K562 (cell line): ENCODE measurements at places on chromosomes 3 and 15.
A peak's percentile ranks its signal among the peaks of the same experiment; 100 is the strongest.

DNA sequence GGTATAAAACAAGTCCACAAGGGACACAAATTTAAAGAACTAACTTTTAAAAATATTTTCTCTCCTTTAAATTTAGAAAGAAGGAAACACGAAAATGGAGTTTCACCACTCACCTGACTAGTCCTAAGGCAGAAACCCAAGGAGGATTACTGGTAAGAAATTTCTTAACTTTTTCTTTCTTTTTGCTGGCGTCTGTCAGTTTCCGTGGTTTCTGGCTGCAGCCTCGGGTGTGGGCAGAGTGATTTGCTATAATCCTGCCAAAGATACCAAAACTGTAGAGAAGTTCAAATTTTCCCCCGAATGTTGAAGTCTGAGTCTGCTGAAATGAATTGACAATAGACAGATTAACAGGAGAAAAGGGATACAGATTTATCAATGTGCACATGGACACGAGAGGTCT is 843.6 kb upstream of the ALCAM start:
- DNase-seq, result no peak

GRCh38 chr3:177448987-177449359 is 251.7 kb upstream of the TBL1XR1 start:
- no peak for DNase-seq

DNA sequence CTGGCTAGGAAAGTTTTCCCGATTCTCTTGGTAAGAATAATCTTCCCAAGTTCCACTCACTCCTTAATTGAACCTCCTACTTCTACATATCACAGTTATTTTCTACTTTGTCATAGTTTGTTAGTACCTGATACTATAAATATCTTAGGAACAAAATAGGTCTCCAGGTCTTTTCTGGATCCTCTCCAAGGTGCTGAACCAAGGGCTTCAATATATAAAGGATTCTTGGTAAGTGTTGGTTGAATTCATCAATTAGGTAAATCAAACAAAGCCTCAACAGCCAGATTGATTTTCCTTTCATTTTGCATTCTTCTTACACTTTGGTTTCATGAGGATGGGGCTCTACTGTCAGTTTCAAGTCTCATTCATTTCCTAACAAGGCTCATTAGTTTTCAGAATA is 27.6 kb upstream of the RTP4 start:
- DNase-seq, result no peak

- no peak for DNase-seq
Measured at GRCh38 chr3:142035308-142035922, 113.9 kb downstream of the TFDP2 start.

GRCh38 chr15:68259883-68260282 is 17.7 kb upstream of the FEM1B start:
- no peak for DNase-seq

DNA sequence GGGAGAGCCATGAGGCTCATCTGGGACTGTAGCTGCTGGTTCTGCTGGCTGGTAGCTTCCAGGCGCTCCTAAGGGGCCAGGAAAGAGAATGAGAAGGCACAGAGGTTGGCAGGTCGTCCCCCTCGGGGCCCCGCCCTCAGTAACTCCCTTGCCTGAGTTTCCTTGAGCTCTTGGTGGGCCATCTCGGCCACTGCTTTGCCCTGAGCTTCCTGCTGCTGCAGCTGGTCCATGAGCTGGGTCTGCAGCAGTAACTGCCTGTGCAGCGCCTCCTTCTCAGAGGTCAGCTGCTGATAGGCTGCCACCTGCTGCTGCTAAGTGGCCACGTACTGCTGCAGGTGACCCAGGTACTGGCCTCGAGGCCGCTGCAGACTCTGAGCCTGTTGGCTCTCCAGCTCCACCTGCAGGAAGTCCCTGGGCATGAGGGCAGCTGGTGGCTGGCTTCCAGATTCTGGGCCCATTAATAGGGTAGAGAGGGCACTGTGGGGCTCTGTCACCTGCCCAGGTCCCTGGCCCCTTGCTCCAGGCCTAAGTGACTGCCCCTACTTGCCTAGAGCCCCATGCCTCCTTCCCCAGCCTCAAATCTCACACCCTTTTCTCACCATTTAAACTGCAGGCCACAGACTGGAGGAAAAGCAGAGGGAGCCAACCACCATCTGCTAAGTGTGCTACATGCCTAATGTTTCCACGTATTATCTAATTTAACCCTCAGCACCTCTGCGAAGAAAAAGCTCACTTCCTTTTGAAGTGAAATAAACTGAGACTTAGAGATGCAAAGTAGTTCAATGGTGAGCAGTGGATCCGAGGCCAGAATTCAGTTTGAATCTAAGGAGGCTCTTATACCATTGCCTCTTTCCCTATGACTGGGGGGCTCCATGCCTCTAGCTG is 10.8 kb upstream of the VPS33B start:
- DNase-seq, result peak; percentile 72

DNA sequence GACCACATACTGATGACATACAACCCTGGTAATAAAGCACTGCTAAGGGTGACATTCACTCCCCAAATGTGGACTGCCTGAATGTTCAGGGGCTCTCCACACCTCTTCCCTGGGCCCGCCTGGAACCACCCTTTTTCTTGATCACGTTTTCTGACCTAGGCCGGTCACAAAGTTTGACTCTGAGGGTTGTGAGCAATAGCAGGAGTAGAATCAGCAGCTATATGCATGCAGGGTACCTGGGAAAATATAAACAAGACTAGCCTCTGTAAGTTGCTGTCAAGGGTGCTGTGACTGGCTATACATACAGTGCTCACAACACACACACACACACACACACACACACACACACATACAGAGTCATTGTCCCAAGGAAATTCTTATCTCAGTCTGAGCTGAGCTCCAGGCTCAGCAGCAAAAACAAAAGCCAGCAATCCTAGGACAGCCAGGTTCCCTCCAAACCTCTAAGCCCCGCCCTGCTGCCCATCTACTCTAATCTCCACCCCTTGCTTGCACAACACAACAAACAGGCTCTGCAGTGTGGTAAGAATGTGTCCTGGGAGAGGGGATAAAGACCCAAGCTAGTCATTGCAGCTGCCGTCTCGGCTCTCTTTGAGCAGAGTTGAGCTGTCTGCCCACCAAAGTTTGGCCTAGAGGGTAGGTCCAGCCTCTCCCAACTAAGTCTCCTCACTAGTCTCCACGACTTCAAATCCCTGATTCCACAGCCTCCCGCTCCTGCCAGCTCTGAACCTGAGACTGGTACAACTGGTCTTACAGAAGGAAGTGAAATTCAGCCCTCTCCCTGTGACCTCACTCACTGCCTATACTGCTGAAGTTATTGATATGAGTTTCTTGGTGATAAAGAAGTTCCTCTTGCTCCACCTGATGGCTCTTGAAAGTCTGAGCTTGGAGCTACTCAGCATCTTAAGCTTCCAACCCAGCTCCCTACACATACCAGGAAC is 2.2 kb downstream of the BMF start:
- DNase-seq, result peak; percentile 87

GRCh38 chr15:73569361-73569760 is 63.8 kb downstream of the NPTN start:
- DNase-seq, result no peak

- no peak for DNase-seq
Measured at GRCh38 chr15:30885814-30886213, 17.9 kb upstream of the FAN1 start.

- no peak for DNase-seq
Measured at GRCh38 chr3:176794406-176794805, 402.9 kb downstream of the TBL1XR1 start.

DNA sequence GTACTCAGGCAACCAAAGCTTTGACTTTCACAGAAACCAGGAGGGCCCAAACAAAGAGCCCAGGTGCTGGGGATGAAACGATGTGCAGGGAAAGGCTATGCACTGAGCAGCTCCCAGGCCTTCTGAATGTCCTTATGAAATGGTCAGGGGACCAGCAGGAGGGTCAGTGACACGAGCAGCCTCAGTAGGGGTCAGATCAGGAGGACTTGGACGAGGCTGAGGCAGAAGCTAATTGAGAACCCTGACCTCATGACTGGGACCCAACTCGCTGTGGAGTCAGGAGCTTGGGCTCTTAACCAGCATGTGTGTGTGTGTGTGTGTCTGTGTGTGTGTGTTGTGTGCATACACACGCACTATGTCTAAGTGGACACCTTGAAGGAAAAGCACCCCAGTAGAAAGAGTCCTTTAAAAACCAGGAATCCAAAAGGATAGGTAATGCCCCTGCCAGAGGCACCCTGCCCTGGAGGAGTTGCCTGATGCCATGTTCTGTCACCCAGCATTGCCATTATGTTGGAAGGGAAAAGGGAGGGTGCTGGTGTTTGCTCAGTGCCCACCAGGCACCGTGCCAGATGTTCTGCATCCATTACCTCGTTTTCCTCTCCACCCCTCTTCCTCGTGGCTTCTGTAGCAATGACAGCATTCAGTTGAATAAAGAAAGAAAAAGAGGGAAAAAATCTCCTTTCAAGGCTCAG is 50.9 kb downstream of the CORO2B start:
- no peak for DNase-seq

- DNase-seq, result peak; percentile 29
Measured at GRCh38 chr3:171049861-171050444, 23.4 kb upstream of the SLC2A2 start.

DNA sequence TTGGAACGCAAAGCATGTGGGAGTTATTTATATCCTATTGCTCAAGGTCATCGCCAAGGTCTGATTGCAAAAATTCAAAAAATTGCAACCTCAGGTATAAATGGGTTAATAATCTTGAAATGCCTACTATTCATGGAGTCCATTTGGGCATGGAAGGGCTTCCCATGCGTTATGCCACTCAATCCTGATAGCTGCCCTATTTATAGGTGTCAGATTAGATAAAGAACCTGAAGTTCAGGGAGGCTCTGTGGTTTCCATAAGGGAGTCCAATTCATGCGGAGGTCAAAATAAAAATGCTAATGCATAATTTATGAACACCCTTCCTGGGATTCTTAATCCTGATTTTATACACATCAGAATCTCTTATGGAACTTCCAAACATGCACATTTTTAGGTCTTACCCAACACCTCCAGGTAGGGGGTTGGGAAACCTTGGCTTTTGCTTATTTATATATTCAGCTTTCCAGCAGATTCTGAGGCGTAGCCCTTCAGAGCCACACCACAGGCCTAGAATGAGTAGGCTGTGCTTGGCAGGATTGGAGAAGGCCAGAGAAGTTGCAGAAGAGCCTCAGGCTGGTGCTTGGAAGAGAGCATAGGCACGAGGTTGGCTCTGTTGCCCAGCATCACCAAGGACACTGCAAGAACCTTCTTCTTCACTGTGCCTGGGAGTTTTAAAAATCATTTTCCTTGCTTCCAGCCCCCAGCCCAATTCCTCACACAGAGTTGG is 324.4 kb upstream of the CFAP20DC start:
- no peak for DNase-seq

DNA sequence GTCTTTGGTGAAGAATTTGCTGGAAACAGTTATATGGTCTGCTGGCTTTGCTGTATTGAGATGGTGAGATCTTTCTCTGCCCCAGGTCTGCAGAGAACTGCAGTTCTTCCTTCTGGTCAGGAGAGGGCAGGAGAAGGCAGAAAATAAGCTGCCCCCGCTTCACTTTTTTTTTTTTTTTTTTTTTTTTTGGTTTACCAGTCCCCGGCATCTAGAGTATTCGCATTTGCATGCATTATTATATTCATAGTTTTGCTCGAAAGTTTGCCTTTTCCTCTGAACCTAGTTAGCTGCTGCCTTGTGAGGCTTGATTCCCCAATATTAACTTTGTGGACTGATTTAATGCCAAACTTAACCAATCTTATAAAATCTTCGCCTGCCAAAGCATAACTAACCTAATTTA is 10.6 kb upstream of the PARL start:
- peak; percentile 79 for DNase-seq

- no peak for DNase-seq
Measured at GRCh38 chr3:181487236-181487978, 224.3 kb upstream of the SOX2 start.

- no peak for DNase-seq
Measured at GRCh38 chr3:33145901-33146580, 32.2 kb downstream of the CRTAP start.

DNA sequence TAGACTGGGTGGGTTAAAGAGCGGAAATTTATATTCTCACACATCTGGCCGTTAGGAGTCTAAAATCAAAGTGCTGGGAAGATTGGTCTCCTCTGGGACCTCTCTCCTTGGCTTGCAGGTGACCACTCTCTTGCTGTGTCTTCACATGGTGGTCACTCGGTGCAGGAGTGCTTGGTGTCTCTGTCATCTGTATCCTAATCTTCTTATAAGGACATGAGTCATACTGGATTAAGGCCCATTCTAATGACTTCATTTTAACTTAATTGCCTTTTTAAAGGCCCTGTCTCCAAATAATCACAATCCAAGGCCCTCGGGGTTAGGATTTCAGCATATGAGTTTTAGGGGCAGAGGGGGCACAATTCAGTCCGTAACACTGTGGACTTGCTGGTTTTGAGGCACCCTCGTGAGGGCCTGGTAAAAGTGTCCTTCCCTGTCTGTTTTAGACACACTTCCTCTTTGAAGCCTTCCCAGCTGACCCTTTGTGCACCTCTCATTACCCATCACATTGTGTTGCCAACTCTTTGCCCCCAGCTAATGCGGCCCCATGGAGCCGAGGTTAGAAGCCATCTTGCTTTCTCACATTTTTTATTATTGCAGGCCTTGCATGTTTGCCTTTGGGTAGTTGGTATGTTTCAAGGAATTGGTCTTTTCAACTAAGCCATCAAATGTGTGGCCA is 3.2 kb downstream of the XYLB start:
- peak; percentile 34 for DNase-seq

- DNase-seq, result peak; percentile 47
Measured at GRCh38 chr3:52005571-52005986, 9.9 kb upstream of the RPL29 start.

DNA sequence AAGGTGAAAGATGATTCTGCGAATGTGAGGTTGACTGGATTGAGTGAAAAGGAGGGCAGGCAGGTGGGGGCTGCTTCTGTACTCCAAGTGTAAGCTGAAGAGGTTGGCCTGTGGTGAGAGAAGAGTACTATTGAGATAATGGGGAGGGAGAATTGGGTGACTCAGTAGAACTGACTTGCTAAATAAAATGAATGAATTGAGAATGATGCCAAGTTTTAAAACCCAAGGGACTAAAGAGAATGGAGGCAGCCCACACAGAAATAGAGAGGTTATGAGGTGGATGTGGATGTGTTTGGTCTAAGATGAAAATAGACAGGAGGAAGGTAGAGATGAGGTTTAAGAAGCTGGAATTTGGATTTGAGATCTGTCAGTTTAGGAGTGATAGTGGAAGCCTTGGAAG is 5.9 kb downstream of the MME start:
- no peak for DNase-seq

DNA sequence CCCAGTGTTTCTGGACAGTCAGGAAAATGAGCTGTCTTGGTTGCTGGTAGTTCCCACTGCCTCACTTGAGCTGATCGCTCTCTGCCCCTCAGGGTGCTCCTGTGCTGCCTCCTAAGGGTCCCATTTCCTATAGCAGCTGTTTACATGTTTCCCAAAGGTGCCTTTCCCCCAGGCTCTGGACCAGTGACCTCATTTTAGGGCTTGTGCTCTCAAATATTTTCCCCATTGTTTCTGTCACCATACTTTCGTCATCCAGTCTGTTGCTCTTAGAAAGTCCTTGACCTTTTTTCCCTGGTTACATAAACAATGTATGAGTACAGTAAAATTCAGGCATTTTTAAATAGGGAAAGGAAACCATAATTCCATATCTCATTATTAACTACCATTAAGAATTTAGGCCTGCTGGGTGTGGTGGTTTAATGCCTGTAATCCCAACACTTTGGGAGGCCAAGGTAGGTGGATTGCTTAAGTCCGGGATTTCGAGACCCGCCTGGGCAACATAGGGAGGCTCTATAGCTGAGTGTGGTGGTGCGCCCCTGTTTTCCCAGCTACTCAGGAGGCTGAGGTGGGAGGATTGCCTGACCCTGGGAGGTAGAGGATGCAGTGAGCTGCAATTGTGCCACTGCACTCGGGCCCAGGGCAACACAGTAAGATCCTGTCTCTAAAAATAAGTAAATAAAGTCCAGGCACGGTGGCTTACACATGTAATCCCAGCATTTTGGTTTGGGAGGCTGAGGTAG is 11.7 kb downstream of the RAD54L2 start:
- DNase-seq, result no peak
